ENCODE measurements at places on chromosomes 11 and 22.

DNA sequence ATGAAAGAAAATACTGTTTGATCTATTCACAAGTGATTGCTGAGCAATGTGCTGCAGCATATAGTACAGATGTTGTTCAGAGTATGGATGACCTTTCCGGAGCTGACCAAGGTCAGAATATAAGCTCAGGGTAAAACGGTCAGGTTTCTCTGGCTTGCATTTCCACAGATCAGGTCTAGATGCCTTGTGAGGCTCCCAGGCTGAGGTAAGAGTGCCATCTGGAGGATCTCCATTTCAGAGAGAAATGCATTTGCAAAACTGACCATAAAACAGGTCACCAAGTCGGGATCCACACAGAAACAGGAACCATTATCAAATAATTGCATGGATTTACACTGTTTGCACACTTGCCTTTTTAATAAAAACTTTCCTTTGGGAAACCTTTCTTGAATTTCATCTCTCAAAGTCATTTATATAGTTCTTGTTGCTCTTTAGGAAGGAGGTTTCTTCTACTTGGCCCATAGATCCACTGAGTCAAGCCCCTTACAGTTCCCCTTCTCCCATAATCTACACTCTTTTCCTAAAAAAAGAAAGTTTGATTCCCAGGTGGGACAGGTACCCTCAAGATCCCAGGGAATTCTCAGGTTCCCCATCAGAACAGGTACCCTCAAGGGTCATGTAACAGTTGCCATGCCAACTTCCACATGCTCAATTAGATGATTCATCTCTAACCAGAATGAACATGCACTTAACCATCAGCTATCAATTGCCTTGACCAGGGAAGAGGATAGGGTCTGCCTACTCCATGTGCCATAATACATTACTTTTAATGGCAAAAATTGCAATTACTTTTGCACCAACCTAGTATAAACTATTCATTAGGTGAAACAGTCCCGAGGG is 25.0 kb upstream of the TMPRSS5 start:
- peak; percentile 76 for DNase-seq

DNA sequence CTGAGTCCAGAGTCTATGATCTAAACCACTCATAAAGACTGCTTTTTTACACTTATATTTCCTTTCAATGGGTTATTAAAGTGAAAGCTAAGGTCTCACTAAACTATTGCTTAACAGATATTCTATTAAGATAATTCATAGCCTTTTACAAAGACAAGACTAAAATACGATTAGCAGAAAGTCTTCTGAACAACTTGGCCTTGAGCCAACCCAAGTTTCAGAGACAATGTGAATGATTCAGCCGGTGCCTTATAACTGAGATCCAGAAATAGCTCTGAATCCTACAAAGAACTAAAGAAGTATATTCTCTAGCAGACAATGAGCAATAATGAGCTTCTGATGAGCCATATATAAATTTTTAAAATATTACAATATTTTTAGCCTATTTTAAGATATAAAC is 41.5 kb upstream of the CARD18 start:
- peak; percentile 71 for DNase-seq

GRCh38 chr11:98587884-98588283 is 432.9 kb upstream of the CNTN5 start:
- DNase-seq: peak; percentile 4

GRCh38 chr22:49295851-49296560 is 531.7 kb downstream of the BRD1 start:
- DNase-seq: no peak

DNA sequence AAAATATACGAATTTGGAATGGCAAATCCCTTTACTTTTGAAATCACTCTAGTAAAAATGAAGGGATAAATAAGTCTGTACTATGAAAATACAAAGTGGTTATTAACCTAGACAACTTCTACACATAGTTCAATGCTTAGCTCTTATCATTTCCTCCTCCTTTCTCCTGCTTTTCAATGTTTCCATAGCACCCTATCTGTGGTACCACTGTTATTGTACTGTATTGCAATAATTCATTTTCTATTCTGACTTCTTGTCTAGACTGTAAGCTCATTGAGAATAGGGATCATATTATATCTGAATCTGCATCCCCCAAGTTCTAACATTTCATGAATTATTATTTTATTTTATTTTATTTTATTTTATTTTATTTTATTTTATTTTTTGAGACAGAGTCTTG is 251.4 kb downstream of the TTC28 start:
- no peak for DNase-seq

DNA sequence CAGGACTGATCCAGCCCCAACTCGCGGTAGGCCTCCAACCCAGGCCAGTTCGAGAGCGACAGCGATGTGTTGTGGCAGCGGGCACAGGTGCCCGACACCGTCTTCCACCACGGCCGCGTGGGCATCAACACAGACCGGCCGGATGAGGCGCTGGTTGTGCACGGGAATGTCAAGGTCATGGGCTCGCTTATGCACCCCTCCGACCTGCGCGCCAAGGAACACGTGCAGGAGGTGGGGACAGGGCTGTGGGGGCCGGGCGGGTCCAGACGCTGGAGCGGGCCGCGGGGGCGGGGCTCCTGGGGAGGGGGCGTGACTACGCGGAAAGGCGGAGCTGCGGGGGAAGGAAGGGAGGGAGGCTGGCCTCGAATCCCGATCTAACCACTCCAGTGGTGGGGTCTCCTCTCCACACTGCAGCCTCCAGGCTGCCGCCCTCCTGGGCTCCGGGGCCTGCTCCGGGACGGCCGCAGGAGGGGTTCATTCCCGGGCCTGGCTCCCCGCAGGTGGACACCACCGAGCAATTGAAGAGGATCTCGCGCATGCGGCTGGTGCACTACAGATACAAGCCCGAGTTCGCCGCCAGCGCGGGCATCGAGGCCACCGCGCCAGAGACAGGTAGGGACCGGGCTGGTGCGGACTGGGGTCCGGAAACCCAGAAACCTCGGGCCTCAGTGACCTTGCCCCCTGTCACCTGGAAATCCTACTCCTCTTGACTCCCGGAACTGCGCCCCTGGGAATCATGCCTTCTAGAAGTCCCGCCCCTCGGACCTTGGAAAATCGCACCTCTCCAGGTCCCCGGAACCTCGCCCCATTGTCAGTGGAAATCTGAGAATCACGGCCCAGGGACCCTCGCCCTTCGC is 14.9 kb downstream of the TMEM258 start:
- DNase-seq: peak; percentile 19

DNA sequence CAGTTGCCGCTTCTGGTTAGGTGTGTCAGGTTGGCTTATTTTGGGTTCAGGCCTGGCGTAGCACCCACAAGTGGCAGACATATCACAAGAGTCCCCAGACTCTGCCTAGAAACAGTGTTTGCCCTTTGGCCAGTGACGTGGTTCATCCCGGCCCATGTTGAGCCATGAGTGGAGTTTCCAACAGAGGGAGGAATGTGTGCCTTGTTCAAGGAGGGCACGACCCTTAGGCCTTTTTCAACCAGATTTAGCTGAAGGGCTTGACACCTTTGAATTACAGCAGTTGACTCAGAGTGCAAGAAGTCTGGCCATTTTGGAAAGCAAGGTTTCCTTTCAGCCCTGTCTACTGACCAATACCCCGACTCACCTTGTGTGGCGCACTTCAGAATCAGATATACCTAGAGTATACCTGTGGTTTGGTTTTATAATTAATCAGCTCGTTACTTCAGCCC is 15.1 kb upstream of the AIFM3 start:
- DNase-seq: no peak

DNA sequence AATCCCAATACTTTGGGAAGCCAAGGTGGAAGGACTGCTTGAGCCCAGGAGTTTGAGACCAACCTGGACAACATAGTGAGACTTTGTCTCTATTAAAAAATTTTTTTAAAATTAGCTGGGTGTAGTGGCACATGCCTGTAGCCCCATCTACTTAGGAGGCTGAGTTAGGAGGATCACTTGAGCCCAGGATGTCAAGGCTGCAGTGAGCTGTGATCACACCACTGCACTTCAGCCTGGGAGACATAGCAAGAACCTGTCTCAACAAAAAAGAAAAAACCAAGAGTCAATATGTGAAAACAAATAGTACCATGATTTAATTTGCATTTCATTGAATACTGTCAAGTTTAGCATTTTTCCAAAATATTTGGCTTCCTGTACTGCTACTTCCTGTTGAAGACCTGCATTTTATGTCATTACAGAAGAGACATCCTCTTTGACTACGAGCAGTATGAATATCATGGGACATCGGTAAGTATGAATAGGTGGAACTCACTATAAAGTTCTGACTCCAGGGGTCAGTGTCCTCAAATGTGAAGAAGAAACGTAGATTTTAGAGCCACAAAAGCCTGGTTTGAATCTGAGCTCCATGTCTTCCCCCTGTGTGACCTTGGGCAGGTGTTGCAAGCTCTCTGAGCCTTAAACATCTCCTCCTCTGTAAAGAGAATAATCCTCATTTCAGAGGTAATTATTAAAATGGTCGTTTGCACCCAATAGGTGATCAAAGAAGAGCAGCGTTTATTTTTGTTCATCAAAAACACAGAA is 16.0 kb downstream of the CDC45 start:
- DNase-seq: no peak

- peak; percentile 47 for DNase-seq
Observed at GRCh38 chr11:128658502-128658901, 35.4 kb upstream of the FLI1 start.

GRCh38 chr22:50190941-50191741 is 5.4 kb downstream of the TRABD start:
- DNase-seq: peak; percentile 93

DNA sequence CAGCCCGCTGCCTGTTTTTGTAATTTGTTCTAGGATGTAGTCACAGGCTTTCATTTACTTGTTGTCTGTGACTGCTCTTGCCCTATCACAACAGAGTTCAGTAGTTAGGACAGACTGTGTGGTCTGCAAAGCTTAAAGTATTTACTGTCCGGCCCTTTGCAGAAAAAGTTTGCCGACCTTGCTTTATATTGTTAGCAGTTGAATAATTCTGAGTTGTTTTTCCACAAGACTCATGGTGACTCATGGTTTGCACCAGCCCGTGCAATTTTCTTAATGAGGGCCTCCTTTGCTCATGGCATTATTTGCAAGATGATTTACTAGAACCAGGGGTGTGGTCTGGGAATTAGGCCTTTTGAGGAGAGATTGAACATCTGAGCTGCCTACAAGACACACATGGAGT is 110.6 kb downstream of the SCN3B start:
- no peak for DNase-seq

GRCh38 chr22:29037340-29037932 is 24.2 kb downstream of the C22orf31 start:
- DNase-seq: no peak

DNA sequence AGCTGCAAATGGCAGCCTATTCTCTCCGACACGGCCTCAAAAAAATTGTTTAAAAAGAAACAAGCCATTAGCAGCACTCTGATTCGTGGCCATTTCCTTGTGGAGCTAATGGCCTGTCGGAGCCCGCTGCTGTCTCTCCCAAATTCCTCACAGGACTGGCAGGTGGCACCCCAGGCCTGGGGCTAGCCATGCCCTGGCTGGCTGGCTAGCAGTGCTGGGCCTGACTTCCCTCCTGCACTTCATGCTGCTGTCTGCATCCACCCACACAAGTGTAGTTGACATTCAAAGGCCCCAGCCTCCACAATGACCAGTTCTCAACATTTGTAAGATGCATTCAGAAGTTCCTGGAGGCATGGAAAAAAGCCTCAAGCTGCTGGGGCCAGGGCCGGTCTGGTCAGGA is 61.5 kb downstream of the SMCO4 start:
- peak; percentile 84 for DNase-seq

DNA sequence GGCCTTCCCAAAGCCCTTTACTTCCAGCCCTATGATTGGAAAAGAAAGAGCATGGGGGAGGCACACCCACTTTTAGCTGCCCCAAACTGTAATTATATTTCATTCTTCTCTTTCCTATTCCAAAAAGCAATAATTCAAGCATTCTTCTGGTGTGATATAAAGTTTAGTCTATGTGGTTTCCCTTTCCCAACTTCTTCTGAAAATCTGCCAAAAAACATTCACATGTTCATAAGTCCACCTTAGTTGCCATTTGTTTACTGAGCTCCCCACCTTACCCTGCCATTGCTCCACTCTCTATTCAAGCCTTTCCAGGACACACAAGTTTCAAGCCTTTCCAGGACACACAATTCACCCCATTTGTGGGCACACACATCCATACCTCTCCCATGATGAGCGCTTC is 111.6 kb upstream of the BMAL1 start:
- no peak for DNase-seq

DNA sequence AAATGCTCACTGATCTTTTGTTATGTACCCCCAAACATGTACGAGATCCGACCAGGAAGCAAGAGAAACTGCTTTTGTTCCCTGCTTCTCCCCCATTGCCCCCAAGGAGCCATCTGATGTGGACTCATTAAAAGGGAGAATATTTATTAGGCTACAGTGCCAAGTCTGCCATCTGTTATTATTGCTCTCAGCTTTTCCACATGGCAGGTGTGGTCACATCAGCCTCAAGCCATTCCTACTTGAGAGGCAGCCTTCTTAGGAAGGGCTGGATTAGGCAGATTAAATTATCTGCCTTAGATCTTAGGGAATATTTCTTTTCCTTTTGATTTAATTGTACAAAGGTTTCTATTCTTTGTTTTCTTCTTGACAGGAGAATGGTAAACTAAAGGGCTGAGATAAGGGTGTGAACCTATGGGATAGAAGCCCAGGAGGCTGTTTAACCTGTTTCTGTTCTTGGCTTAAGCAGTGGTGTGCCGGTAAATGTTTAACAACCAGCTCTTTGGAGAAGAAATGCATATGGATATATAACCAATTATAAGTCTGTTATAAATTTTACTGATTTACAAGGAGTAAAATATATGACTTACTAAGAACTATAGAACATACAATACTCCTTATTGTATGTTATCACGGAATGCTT is 88.8 kb downstream of the PDHX start:
- no peak for DNase-seq

DNA sequence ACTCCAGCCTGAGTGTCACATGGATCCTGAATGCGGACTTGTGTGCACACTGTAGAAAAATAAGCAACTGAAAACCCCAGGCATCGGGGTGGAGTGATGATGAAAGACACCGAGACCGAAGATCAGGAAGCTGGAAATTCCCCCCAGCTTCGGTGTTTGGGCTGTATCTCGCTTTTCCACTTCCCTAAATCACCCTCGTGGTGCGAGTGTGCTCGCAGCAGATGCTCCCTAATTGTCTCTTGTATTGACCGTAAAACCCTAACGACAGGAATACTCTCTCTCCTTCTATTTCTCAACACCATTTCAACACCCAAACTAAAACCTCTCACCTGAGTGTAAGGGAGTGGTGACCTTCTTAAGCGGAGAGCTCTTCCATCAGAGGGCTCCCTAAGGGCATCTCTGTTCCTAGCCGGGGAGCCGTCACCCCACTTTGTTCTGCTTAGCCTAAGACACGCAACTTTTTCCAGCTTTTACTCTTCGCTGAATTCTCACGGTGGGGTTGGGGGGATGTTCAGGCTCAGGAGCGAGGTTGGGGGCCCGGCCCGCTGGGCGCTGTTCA is 635 bp upstream of the GRK3 start:
- peak; percentile 95 for DNase-seq
